ENCODE measurements at places on chromosomes 13 and 19. TPM values are rescaled to one million over a fixed set of nuclear protein-coding genes. Genes with fewer than 3 reads are reported as not detected.

MAP3K10 gene
- total RNA-seq, result 23.6 TPM

DNA sequence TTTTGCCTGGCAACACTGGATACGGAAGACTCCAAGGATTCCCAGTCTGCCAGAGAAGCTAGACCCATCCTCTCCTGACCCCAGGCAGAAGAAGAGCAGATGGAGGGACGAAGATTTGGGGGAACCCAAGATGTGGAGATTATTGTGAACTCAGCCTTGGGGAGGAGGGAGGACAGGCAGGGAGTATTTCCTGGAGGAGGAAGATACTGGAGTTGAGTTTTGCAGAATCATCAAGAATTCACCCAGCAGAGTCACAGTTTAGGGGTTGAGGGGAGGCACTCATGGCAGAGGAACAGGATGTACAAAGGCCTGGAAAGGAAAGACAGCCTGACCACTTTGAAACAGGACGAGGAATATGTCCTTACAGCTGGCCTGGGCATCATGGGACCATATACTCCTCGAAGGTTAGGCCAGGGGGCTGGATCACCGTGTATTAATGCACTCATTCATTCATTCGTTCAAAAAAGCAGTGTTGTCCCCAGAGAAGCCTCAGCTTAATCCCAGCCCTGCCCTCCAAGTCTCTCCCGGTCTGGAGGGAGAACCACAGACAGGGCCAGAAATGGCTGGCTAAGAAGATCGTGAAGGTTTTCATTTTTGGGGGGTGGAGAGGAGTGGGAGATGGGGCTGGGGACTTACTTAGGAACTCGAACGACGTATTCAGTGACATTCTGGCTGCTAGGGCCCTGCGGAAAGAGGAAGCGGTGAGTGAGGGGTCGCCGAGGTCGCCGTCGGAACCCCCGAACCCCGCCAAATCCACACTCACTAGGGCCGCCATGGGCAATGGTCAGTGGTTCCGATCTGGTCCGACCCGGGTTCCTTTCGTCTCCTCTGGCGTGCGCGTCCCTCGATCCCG, 517 bp downstream of the GTF2F1 start:
- no peaks in the 10 kb centered on the region for H3K27me3 ChIP-seq
- H3K4me3 ChIP-seq, result peak overlapping the region; percentile 95
- peaks cover 22% of the 10 kb centered on the region for H3K4me1 ChIP-seq

R3HDM4 gene
- total RNA-seq, result 63.5 TPM

SIGLEC12 gene
- not detected for total RNA-seq

DNA sequence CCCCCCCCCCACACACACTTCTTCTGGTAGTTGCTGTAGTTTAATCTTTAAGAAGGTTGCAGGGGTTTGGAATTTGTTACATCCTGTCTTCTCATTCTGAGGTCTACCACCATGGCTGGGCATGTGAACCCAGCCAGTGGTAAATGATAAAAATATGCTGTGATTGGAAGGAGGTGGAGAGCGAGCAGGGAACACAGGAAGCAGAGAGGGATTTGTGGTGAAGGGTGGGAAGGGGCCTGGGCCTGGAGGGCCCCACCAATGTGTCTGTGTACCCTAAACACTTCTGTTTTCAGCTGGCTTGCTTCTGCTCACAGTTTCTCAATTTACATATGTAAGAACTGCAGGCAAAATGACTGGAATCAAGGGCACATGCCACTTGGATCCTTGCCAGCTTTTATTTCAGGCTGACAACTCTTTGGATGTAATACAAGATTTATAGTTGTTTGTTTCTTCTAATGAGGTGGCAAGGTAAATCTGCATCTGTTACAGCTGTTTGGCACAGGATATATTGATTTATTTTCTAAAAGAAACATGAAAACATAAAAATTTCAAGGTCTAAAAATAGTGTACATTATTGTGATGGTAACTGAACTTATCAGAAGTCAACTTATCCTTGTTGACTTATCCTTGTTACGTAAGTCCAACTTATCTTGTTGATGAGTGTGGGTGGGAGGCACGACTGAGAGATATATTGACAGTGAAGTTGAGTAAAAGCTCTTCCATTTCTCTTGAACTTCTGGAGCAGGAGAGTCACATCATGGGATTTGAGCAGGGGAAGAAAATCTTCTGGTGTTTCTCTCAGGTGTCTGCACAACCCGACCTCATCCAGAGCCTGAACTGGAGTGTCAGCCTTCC, 313.2 kb downstream of the SHISA2 start:
- H3K27ac ChIP-seq, result peak overlapping the region; percentile 77
- H3K4me1 ChIP-seq, result peaks cover 37% of the 10 kb centered on the region
- H3K4me3 ChIP-seq, result no peak overlapping the region
- no peak for DNase-seq
- no peaks in the 10 kb centered on the region for H3K27me3 ChIP-seq
- H3K36me3 ChIP-seq, result no peaks in the 10 kb centered on the region

DNA sequence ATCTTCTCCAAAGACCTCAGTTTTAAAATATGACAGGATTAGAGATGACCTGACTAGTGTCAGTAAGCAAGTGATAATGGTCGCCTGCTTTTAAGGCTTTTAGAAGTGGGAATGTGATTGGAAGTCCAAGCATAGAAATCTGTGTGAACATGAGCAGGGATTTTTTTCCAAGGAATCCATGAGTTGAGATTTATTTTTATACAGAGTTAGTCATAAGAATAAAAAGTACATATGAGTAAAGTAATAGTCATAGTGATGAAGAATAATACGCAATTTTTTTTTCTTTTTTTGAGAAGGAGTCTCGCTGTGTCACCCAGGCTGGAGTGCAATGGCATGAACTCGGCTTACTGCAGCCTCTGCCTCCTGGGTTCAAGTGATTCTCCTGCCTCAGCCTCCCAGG, 1.6 kb downstream of the ZNF546 start:
- no peak for DNase-seq
- no peak overlapping the region for H3K27ac ChIP-seq
- peaks cover 28% of the 10 kb centered on the region for H3K4me1 ChIP-seq
- H3K4me3 ChIP-seq, result no peak overlapping the region
- H3K27me3 ChIP-seq, result no peaks in the 10 kb centered on the region

ZNF558 gene
- total RNA-seq, result 31.2 TPM

DLL3 gene
- total RNA-seq, result 0.62 TPM

GRCh38 chr19:35045667-35046300, 4.3 kb downstream of the HPN start:
- no peak overlapping the region for H3K4me3 ChIP-seq
- no peaks in the 10 kb centered on the region for H3K4me1 ChIP-seq
- no peak overlapping the region for H3K27ac ChIP-seq
- H3K27me3 ChIP-seq, result peaks cover 9% of the 10 kb centered on the region

DNA sequence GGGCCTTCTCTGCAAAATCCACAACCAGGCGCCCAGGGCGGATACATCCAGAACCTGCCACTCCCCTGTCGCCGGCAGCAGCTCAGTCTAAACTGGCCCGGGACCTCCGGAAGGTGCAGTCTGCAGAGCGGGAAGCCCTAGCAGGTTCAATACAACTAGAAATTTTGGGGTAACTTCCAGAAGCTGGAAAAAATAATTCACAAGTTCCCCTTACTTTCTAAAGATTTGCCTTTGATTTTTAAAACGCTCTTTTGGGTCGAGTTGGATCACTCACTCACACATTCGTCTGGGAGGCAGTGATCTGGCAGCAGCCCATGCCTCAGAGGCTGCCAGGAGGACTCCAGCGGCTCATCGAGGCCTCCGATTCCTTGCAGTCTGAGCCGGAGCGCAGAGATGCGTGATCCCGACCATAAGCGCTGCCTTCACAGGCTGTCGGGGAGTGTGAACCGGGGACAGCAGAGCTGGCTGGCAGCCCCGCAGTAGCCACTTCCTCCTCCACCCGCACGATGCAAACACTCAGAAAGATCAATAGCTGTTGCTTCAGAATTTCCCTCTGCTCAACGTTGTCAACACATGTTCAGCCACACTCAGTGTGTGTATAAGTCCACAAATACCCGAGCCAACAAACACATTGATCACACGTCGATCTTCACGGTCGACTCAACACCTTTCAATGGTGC, 35.6 kb upstream of the ZNF507 start:
- no peaks in the 10 kb centered on the region for H3K36me3 ChIP-seq
- H3K4me3 ChIP-seq, result no peak overlapping the region
- H3K4me1 ChIP-seq, result no peaks in the 10 kb centered on the region
- no peak overlapping the region for H3K27ac ChIP-seq
- H3K27me3 ChIP-seq, result no peaks in the 10 kb centered on the region

DNA sequence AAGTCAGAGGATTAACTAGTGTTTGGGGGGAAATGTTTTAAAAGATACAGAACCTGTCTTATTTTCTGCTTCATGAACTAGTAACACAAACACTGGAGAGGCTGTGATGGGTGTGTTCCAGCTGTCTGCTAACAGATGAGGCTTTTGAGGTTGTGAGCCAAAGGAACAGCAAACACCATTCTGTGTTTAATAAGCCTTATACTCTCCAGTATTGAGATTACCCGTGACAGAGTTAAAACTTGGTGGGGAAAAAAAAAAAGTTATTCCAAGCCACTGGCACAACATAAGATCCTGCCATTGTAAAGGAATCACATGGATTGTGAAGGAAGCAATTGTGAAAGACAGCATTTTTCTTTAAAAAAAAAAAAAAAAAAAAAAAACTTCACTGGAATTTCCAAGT, 48.4 kb downstream of the KCTD12 start:
- no peak for DNase-seq
- no peak overlapping the region for H3K4me3 ChIP-seq
- H3K27me3 ChIP-seq, result peaks cover 5% of the 10 kb centered on the region
- H3K27ac ChIP-seq, result no peak overlapping the region

DNA sequence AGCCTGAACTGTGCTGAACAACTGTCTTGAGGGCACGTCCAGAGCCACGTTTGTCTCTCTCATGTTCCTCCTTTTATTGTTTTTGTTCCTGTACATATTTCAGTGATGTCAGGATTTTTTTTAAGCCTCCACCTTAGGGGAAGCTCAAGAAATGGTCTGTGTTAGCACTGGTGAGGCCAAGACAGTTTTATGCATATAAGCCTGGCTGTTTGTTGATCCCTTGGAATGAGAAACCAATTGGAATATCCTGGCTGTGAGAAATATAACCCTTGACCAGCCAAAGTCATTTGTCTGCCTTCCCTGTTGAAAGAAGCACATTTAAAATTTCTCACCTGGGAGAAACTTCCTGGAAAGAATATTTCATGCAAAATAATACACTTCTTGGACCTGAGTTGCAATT, 115.8 kb downstream of the DNAJC15 start:
- no peaks in the 10 kb centered on the region for H3K36me3 ChIP-seq
- no peak overlapping the region for H3K27ac ChIP-seq
- peaks cover 28% of the 10 kb centered on the region for H3K4me1 ChIP-seq
- H3K27me3 ChIP-seq, result no peaks in the 10 kb centered on the region
- H3K4me3 ChIP-seq, result no peak overlapping the region

- no peak overlapping the region for H3K4me3 ChIP-seq
- no peak overlapping the region for H3K27ac ChIP-seq
- H3K36me3 ChIP-seq, result no peaks in the 10 kb centered on the region
Measured at GRCh38 chr19:16249826-16250404, 52.2 kb downstream of the AP1M1 start.

DNA sequence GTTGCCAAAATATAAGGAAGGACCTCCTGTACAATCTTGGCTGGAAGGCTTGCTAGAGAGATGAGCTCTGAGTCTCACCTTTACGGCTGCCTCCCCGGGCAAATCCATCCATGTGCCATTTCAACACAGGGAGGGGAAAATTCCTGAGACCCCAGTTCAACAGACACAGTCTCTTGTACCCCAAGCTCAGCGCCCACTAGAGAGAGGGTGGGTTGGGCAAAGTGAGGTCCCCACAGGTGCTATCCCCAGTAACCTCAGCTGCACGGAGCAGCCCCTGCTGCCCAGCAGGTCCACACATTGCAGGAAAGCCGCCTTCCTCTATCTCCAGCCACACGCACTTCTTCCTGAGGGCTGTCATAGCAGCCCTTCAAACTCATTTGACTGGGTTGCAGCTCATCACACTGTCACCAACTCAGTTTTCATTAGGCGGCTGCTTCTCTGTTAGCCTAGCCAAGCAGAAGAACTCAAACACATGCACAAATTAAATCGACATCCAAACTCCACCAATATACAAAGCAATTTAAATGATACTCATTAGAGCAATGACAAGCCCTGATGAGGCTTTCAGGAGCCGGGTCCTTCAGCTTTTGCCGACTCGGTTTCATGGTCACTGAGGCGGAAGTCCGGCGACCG, 80.4 kb downstream of the TSHZ3 start:
- H3K27ac ChIP-seq, result no peak overlapping the region
- H3K4me1 ChIP-seq, result peaks cover 5% of the 10 kb centered on the region
- no peaks in the 10 kb centered on the region for H3K27me3 ChIP-seq
- no peak overlapping the region for H3K4me3 ChIP-seq
- no peaks in the 10 kb centered on the region for H3K36me3 ChIP-seq

DNA sequence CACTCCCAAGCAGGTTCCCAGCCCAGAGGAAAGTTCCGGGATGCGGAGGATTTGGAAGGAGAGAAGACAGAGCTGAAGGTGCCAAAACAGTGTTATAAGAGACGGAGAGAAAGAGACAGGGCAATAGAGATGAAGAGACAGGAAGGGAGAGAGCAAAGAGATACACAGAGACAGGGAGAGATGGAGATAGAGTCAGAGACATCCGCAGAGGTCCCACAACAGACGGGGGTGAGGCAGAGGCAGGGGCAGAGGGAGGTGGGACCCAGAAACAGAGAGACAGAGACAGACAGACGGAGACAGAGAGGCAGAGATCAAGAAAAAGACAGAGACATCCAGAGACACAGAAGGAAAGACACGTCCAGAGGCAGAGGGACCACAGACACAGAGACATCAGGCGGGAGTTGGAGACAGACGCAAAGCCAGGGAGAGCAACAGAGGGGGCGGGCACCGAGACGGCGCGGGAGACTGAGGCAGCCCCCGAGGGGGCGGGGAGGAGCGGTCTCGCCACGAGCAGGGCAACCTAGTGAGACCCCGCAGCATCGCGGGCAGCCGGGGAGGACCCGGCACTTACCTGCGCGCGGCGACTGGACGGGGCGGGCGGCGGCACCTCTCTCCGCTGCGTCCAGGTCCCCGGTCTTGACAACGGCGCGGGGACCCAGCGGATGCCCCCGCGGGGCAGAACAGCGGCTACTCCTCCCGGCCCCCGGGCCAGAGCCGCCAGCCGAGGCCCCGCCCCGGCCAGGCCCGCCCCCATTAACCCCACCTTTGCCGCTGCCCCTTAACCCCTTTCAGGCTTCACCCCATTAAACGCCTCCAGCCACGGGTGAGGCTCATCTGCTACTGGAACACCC, at the start of gene GPR4:
Gene GPR4 (minus strand): TSS at position 689 of the 851 bp plus-strand sequence. CDS start 10,346 bp downstream, outside the sequence.
- H3K27me3 ChIP-seq, result peaks cover 42% of the 10 kb centered on the region
- H3K4me1 ChIP-seq, result peaks cover 30% of the 10 kb centered on the region
- no peak within 1 kb of the TSS for H3K4me3 ChIP-seq
- H3K36me3 ChIP-seq, result peaks cover 4% of the 10 kb centered on the region
- DNase-seq, result no peak

DNA sequence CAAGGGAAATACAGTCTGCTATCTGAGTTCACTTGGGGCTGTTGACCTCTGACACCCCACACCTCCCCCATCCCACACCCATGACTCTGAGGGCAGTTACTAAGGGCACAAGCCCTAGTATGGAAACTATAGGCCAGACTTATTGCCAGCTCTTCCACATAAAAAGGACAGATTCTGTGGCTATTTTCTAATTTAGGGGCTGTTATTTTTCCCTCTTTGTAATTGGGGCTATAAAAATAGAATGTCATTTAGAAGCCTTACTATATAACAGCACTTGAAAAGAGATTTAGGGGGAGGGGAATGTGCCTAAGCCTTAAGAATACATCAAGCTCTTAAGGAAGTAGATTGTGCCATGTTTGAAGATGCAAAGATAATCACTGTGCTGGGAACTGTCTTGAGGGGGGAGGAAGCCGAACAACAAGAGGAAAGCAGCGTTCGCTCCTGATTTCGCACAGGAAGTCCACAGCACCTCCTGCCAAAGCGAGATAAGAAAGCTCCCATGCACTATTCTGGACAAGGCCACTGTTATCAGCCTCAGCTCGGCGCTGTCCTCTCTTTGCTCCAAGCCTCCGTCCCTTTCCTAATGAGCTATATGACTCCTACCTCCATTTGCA, 86.6 kb downstream of the FLT1 start:
- H3K27ac ChIP-seq, result no peak overlapping the region
- H3K27me3 ChIP-seq, result no peaks in the 10 kb centered on the region
- H3K36me3 ChIP-seq, result no peaks in the 10 kb centered on the region

GIPR gene
- total RNA-seq, result 1.3 TPM

Measured in osteocyte (in vitro differentiated cells).